Calu3 (cell line): ENCODE measurements at places on chromosomes 1 and 21.

- DNase-seq, result no peak
These were observed 32.0 kb downstream of the CCSAP start for GRCh38 chr1:229310833-229311232.

DNA sequence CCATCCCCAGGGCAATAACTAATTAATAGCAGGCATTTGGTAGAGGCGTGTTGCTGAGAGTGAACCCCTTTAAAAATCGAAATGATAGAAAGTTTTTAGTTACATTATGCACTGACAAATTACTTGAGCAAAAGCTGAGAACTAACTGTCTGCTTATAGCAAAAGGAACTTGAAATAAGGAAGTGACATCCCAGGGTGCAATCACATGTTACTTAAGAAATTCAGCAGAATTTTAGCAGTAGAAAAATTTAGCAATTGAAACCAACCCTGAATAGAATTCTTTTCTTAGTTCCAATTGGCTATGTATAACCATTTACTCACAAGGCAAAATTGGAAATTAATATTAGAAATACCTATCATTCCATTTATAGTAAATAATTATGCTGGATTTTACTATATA lies 139.5 kb upstream of the SAMSN1 start:
- DNase-seq, result no peak

DNA sequence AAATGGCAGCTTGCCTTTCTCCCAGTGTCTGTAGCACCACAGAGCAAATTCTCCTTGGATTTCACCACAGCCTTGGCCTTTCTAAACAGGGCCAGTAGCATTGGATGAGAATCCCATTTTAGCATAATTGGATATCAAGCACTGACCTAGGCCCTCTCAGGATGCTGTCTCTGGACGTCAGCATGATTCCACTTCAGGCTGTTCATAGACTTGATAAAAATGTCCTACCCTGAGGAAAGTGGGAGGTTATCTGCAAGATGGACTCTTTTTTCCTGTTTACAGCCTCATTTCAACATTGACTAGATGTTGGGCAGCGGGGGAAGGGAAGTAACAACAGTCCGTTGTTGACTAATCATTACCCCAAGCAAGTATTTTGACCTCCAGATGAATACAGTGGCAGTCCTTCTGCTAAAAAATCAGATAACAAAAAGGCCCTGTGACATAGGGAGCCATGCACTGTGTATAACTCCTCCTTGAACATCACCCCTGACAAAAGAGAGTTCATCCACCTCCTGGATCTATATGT lies 5.2 kb downstream of the NPL start:
- DNase-seq, result no peak

DNA sequence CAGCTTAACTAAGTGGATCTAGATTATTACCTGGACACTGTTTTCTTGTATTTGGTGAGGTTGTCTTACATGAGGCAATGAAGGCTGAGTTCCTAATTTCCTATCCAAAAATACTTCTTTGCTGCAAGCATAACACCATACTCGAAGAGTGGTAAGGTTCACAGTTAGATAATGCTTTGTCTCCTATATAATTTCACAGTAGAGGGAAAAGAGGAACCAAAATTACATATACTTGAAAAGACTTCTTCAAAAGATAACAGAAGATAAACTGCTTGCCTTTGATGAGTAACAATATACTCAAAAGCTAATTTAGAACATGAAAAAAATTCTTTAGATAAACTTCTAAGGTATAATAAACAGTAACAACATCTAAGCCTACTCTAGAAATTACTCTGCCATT lies 20.4 kb downstream of the USP33 start:
- DNase-seq, result no peak

GRCh38 chr1:231626951-231627614 lies 493 bp downstream of the DISC1 start:
- DNase-seq, result peak; percentile 63

- no peak for DNase-seq
These were observed 37.8 kb downstream of the NCF2 start for GRCh38 chr1:183552441-183552840.

DNA sequence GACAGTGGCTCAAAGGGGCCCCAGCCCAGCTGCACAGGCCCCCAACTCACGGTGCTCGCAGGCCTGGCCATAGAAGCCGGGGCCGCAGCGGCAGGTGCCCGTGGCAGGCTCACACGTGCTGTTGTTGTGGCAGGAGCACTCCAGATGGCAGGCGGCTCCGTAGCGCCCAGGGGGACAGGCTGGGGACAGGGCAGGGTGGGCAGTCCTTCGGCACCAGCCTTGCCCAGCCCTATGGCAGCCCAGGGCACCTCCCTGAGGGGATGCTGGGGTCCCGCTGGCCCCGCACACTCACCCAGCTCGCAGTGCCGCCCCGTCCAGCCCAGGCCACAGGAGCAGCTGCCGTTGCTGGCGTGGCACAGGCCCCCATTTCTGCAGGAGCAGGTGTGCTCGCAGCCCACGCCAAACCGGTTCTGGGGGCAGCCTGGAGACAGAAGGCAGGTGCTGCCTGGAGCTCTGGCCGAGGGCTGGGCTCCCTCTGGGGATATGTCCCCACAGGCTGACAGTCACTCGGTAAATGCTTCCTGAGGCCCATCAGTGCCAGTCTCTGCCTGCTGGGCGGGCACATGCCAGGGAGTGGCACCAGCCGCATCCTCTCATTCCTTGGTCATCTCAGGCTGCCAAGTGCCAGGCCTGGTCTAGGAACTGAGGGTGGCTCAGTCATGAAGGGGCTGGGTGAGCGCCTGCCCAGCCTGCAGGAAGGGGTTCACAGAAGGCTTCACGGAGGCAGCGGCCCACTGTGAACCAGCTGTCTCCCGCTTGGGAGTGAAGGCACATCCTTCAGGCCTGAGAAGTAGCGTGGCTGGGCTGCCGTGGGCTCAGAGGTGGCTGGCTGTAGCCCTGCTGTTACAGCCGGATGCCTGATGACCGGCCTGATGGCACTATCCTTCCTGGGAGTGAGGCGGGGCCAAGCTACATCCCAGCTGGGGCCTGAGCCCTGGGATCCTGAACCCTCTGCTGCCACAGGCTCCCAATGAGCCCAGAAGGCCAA lies 40.1 kb downstream of the ARHGEF16 start:
- DNase-seq, result no peak

DNA sequence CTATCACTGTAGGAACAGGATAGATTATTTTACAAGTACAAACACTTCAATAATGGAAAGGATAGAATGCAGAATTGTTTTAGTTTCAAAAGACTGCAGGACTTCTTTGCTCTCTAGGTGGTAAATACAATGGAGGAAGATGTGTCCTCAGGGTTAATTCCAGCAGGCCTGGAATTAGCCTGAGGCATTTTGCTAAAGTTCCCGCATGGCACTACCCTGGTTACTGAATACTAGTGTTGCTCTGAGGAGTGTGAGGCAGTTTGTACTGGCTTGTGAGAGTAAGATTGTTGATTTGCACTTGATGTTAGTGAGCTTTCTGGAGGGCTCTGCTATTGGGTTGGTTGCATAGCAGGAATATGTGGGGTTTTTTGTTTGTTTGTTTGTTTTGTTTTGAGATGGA lies 61.4 kb downstream of the FASLG start:
- DNase-seq, result no peak

GRCh38 chr1:19747761-19748160 lies 52.0 kb downstream of the TMCO4 start:
- DNase-seq, result no peak

DNA sequence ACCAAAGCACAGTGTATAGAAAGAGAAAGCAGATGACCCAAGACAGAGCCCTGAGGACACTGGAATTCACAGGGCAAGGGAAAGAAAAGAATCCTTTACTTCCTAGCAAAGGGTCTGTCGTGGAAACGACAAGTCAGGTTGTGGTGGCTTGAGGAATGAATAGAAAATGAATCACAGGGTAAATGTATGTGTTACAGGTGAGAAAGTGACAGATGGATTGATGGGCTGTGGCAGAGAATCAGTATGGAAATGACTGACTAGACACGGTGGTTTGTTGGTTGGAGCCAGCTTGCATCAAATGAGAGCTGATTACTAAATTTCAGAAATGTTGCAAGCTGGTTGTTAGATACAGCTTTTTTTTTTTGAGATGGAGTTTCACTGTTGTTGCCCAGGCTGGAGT lies 46.9 kb downstream of the PTP4A2 start:
- no peak for DNase-seq

DNA sequence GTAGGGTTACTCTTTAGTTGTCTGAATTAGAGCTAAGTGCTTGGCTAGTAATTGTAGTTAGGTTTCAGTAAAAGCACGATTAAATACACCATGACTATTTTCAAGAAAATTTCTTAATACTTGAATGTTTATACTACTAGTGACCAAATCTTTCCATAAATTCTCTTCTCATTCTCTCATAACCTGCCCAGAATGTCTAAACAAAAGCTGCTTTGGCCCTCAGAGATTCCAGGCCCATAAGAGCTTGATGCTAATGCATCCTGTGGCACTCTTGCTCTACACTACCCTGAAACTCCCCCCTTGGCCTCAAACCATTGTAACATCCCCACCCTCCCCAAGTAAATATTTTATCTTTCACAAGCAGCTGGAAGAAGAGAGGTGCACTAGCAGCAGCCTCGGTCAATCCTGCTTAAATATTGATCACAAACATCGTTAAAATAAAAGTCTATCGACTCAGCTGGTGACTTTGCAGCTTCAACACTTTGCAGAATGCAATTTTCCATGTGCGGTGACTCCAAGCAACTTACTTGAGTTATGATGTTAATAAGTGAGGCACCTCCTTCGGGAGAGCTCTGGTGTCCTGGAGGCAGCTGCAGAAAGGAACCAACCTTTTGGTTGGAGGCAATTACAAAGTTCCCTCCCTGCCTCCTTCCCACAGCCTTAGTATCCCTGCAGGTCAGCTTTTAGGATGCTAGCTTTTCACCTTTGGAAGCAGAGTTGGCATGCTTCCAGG lies 315.6 kb upstream of the PLXNA2 start:
- DNase-seq, result no peak

DNA sequence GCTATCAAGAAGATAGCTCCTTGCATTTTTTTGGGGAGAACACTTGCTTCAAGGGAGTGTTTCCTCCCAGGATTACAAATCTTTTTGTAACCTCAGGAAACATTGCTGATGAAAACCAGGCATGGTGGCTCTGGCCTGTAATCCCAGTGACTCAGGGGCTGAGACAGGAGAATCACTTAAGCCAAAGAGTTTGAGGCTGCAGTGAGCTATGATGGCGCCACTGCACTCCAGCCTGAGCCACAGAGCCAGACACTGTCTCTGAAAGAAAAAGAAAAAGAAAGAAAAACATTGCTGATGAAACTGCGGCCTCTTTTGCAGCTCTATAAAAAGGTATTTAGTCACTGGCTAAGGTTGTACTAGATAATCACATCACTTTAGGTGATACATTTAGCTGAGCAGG lies 7.3 kb downstream of the RNU1-2 start:
- no peak for DNase-seq

GRCh38 chr1:25820247-25821111 lies 725 bp downstream of the MTFR1L start:
- DNase-seq, result peak; percentile 31

- no peak for DNase-seq
These were observed 65.3 kb upstream of the BEND5 start for GRCh38 chr1:48841966-48842365.

DNA sequence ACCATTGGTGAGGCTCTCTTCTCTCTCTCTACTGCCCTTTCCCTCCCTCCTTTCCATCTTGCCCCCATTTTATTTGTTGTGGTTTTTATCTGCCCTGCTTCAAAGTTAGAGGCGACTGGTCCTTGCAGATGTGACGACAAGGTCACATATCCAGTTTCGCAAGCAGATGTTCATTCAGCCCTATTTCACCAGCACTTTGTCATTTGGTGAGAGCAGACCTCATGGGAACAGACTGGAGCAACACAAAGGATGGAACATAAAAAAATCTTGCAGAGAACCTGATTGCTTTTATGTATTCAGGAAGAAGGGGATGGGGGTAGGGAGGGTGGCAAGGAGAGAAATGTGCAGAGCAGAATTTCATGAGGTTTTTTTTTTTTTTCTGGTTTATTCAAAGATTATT lies 84.3 kb downstream of the ELAVL4 start:
- no peak for DNase-seq

GRCh38 chr1:87464022-87464490 lies 135.4 kb downstream of the LMO4 start:
- DNase-seq, result no peak
